Stimulated activated CD8-positive, alpha-beta memory T cell treated with anti-CD3 and anti-CD28 coated beads, Interleukin-4, amount 100 ng/mL, for 1 hour (primary cell): ENCODE measurements at places on chromosomes 16 and 17.

DNA sequence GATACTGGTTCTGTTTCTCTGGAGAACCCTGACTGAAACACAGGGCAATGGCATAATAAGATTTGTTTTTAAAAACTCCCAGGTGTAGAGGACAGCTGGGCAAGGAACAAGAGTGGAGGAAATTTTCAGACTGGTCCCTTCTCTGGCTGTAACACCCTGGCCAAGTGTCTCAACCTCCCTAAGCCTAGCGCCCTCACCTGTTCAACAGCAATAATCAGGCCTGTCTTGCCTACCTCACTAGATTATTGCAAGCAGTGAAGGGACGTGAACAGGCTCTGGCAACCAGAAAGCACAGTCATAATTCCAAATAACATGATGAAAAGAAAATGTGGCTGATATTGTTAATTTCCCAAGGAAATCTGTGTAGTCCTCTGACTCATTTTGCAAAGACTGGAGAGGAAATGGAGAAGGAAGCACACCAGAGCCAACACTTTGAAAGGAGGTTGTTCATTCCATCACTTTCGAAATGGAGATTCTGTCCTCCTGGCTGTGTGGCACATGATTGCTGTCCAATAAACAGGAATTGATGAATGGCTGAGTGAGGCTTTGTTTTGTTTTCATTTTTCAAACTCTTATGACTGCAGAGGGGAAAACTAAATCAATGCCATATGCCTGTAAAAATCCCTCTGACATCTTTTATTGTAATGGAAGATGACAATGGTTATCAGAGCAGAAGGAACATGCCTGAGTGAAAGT lies 87.5 kb upstream of the HLF start:
- DNase-seq, result no peak

DNA sequence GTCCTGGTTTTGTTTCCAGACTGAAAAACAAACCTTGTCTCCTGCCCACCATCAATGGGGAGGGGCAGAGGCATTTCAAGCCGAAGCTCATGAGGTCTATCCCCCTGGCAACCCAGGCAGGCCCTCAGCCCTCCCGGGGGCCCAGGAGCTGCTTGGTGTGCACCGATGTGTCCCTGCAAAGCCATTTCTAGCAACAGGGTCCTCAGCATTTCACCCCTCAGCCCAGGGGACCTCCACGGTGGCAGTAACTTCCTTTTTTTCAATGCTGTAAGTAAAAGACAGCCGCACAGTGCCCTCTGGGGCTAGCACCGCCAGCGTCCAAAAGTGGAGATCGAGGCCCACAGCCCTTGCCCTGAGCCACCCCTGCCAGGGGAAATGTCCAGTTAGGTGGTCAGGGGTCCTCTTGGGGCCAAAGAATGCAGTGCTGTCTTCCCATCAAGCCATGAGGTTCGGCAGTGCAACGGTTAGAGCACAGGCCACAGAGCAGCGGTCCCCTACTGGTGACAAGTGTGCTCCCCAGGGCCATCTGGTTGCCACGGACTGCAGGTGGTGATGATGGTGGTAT lies 79.9 kb downstream of the LITAF start:
- no peak for DNase-seq

GRCh38 chr17:58398574-58399266 lies 18.6 kb downstream of the RNF43 start:
- DNase-seq, result no peak

DNA sequence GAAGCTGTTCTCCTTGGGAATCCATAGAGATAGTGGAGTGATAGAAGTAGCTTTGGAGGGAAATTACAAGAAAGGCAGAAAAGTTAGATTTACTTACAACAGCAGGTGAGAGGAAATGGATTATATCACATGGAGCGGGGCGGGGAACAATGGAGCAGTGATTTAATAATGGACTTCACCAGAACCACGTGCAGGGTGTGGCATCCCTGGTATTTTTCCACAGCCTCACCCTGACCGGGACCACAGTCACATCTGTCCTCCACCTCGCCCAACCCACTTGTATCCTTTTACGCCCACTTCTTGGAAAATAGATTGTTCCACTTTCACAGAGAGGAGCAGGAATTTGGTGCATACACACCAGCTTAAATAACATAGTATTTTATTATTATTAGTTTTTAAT lies 15.9 kb upstream of the CYB5B start:
- no peak for DNase-seq

- DNase-seq, result no peak
These were observed 41.8 kb downstream of the TMC6 start for GRCh38 chr17:78086740-78087139.

DNA sequence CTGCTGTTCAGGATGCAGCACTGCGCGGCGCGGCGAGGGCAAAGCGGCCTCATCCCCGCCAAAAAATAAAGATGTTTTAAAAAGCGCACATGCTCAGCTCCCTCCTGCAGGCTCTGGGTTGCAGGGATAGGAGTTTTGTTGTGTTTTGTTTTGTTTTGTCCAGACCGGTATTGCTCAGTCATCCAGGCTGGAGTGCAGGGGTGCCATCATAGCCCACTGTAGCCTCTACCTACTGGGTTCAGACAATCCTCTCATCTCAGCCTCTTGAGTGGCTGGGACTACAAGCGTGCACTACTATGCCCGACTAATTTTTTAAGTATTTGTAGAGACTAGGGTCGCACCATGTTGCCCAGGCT lies 636 bp downstream of the WWOX start:
- DNase-seq, result no peak

DNA sequence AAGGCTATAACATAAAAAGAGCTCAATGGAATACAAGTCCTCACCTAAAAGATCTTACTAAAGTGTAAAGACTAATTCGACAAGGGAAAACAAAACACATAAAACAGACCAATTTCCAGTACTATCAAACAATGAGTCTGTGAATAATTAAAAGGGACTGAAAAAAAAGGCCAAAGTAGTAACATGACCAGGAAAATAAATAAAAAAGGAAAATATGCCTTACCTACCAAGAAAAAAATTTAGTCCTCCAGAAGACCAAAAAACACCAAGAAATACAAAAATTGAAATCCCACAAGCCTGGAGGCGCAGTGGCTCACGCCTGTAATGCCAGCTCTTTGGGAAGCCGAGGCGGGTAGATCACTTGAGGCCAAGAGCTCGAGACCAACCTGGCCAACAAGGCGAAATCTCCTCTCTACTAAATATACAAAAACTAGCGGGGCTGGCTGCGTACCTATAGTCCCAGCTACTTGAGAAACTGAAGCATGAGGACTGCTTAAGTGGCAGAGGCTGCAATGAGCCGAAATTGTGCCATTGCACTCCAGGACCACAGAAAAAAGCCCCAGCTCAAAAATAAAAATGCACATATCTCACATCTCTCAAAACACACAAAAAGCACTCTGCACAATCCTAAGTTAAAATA lies 60.8 kb downstream of the TEX14 start:
- no peak for DNase-seq

- DNase-seq, result no peak
These were observed 35.0 kb downstream of the ZCCHC14 start for GRCh38 chr16:87457709-87458423.

DNA sequence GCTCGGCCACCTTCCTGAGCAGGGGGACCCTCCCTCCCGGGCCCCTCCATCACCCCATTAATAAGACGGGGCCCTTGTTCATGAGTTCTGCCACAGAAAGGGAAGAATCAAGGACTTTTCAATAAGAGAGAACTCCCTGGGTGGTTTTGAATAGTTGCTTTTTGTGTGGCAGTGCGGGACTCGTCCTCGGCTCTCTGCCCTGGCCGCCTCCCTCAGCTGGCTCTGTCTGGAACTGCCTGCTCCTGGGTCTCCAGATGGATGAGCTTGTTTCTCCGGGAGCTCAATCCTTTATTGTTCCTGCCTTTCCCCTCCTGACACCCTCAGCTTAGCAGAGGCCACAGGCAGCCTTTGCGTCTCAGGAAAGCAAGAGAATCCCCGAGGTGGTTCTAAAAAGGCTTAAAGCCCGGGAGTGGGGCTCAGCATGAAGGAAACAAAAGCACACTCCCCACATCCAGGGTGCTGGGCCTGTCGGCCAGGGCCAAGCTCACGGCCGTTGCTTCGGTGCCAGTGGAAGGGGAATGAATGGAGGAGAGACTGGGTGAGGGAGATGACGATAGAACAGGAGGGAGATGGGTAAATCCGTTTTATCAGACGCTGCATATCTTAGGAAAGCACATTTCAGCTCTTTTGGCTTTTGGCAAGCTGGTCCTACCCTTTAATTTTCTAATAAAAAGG lies 60.2 kb downstream of the RAI1 start:
- DNase-seq, result no peak

DNA sequence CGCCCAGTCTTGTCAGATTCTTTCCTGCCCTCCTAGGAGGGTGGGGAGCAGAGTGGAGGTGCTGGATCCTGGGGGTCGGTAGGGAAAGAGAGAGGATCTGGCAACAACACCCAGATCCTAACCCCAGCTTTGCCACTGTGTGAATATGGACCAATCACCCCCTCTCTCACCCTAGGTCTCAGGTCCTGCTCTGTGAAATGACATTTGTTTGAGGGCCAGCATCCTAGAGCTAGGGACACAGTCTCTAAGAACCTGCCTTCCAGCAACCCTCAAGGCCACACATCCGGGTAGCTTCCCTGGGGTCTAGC lies 28.4 kb upstream of the MAP3K14 start:
- DNase-seq, result no peak

DNA sequence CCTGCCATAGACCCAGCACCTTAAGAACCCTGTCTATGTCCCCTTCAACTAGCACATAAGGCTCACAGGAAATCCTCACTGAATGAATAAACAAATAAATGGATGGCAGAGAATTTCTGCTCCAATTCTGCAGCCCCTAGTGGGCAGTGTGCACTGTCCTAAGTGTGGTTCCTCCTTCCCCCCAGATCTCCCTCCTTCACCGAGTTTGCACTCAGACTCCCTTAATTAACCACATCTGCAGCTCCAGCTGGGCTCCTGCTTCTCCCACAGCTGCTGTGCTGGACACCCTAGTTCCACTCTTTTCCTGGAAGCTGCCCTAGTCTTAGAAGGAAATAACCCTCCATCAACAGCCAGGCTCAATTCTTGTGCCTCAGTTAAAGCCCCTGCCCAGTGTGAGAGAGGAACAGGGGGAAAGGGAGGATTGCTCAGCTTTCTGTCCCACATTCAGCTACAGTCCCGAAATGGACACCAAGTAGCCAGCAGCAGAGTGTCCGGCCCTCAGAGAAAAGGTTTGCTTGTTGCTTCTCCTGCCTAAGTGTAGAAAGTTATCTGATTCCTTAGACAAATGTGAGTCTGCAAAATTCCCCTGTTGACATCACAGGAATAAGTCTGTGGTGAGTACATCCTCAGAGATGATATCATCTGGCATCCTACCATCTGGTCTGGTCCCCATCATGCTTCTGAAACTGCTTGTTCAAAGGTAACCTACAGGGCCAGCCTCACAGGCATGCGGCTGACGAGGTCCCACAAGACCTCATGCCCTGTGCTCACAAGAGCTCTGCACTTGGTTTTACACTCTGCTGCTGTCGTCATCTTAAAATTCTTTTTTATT lies 12.3 kb downstream of the LRRC3C start:
- no peak for DNase-seq

GRCh38 chr16:1125471-1125870 lies 27.4 kb upstream of the CACNA1H start:
- DNase-seq, result no peak

GRCh38 chr17:44733753-44734152 lies 25.0 kb upstream of the ADAM11 start:
- DNase-seq, result no peak

DNA sequence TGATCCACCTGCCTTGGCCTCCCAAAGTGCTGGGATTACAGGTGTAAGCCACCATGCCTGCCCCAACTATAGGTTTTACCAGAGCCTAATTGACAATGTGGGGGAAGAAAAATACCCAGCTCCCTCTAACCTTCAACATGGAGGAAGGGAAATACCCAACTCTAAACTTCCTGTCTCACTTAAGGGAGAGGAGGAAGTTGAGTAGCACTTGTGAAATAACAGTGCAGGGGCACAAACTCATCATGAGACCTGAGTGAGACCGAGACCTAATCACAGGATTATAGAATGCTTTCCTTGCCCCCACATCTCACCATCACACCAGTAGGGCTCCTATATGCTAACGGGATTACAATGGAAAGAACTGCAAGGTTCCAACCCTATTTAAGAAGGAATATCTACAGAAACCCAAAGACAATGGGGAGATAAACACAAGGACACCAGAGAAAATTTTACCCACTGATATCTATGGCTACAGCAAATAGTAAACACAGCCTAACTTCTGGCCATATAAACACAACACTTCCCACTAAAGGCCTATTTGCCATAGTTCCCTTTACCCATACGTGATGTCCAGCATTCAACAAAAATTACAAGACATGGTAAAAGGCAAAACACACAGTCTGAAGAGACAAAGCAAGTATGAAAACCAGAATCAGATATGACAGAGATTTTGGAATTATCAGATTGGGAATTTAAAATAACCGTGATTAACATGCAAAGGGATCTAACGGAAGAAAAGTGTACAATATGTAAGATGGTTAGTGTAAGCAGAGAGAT lies 26.9 kb downstream of the OR3A1 start:
- no peak for DNase-seq

GRCh38 chr17:39270923-39271322 lies 45.2 kb upstream of the STAC2 start:
- no peak for DNase-seq

DNA sequence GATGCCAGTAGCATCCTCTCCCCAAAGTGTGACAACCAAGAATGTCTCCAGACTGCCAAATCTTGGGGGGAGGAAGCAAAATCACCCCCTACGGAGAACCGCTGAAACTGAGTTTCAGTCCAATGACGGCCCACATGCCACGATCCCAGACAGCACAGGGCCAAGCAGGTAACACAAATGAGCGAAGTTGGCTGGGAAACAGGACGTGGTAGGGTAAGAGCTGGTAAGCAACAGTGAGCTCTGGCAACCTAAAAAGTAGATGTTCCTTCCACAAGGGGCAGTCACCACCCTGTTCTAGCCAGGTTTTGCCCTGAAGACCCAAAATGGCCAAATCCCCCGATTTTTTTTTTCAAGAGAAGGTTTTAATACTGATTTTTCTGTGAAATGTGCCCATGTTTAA lies 25.4 kb downstream of the ZFHX3 start:
- DNase-seq, result no peak

DNA sequence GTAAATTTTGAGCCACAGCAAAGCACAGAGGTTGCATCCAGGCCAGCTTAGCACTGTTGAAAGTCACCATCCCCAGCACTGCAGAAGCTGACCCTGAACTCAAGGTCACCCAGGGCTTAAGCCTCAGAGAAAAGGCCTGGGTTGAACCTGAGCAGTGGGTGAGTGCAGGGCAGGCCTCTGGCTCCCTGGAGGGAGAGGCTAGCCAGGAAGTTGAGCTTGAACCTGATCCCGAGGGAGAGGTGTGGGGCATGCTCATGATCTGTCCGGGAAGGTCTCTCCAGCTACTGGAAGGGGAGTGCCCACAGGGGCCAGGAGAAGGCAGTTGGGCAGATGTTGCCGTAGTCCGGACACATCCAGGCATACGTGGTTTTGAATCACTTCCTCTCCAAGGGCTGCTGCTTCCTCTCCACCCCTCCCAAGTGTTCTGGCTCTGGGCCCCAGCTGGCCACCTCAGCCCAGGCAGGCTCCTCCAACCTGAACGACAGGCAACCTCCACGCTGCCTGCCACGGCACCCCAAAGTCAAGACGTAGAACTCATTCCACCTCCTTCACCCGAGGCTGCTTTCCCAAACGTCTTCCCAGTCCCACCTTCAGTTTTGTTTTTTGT lies 18.4 kb downstream of the CARHSP1 start:
- no peak for DNase-seq

- no peak for DNase-seq
These were observed 2.1 kb downstream of the ARHGAP23 start for GRCh38 chr17:38430316-38430715.
